ENCODE measurements at places on chromosomes 16 and 17.

DNA sequence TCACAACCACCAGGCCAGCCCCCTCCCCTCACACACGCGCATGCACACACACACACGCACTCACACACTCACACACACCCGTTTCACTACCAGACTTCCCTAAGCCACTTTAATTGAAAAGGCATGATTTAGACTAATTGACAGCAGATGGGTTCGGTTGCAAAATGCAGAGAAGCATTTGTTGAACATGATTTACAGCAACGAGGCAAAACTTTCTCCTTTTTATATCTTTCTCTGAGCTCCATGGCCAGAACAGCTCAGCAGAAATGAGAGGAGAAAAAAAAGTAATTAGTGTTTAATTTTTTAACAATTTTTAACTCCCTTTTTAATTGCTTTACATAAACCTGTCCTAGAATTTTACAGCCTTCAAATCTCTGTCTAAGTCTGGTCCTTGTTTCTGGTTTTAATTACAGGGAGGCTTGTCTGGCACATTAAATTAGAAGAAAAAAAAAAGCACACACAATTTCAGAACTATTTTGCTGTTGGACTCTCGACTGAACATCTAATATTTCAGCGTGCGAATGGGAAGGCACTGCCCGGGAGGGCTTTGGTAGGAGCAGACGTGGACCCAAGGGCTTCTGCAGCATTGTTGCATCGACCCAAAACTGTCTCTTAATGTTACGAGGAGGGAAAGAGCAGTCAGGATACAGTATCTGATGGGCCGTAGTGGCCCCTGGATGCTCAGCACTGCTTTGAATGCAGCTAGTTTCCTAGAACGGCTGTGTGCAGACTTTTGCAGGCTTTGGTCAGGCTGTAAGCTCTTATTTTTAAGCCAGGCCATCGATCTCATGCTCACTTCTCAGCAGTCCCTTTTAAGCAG lies 255.9 kb downstream of the SOX9 start:
- no peak for DNase-seq

- no peak for DNase-seq
Observed at GRCh38 chr17:78641666-78642065, 64.5 kb upstream of the DNAH17 start.

- DNase-seq: no peak
Observed at GRCh38 chr17:43655693-43656255, 5.9 kb downstream of the MEOX1 start.

DNA sequence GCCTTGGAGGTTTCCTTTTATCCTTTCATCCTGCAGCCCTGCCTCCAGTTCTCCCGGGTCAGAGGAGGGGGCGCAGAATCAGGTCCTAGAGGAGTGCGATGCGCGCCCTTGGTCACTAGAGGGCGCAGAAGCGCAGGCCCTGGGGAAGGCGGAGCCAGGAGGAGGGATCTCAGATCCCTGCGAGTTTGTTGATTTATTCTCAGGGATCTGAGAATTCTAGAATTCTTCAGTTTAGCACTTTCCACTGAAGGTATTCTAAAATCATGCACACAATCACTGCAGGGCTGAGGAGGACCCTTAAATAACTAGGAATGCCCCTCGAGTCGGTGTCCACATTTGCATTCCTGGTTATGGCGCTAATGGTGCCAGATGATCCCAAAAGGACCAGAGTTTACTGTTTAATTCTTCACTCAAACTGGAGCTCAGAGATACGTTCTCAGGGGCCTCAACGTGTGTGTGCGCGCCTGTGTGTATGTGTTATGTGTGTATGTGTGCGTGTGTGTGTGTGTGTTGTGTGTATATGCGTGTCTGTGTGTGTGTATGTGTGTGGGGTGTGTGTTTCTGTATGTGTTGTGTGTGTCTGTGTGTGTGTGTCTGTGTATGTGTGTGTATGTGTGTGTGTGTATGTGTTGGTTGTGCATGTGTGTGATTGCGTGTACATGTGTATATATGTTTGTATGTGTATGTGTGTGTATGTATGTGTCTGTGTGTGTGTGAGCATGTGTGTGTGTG lies 6.9 kb upstream of the ELAC2 start:
- peak; percentile 65 for DNase-seq

- no peak for DNase-seq
Observed at GRCh38 chr17:36611345-36612072, 10.1 kb downstream of the MRM1 start.

DNA sequence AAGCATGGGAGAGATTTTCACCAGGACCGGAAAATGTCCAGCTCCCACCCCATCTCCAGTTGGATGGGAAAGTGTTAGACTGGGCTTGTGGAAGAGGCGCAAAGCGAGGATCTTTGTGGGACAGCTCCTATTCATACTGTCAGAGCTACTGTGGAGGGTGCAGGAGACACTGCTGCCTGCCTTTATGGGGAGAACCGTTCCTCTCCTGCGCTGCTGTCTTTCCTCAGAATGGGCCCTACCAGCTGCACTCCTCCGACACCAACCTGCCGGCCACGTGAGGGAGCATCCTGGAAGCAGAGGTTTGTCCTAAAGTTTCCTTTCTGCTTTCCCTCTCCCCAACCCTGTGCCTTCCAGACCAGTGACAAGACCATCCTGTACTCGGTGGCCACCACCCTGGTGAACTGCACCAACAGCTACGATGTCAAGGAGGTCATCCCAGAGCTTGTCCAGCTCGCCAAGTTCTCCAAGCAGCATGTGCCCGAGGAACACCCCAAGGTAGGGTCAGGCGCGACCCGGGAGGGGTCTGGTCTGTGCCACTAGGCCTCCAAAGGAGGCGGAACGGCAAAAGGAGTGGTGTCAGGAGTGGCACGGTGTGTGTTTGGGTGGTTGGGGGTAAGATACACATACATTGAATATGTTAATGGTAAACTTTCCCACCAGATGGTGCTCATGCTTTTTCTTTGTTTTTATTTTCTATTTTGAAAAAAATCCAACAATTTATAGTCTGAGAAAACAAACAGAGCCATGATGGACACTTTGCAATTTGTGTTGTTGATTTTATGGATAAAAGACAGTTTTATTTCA lies 23.0 kb downstream of the SLC35G3 start:
- no peak for DNase-seq

DNA sequence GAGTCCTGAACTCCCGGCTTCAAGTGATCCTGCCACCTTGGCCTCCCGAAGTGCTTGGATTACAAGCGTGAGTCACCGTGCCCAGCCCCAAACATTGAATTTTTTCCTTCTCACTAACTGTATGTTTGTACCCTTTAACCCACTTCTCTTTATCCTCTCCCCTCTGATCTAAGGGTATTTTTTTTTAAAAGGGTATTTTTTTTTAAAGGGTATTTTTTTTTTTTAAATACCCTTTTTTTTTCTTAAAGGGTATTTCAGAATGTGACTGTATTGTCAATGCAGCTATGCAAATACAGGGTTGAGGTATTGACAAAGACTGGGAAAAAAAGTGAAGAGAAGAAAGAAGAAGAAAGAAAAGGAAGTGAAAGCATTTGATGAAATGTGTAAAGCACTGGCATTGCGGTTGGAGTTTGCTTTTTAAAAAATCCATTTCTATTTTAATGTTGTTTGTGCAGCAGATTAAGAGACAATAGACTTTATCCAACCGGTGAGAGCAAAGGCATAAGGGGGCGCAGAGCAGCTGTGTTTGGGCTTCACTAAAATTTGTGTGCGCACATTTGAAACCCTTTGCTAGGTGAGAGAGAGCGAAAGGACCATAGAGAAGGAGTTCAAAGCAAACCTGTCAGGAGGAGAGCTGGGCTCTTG lies 42.4 kb downstream of the SYT17 start:
- peak; percentile 62 for DNase-seq

DNA sequence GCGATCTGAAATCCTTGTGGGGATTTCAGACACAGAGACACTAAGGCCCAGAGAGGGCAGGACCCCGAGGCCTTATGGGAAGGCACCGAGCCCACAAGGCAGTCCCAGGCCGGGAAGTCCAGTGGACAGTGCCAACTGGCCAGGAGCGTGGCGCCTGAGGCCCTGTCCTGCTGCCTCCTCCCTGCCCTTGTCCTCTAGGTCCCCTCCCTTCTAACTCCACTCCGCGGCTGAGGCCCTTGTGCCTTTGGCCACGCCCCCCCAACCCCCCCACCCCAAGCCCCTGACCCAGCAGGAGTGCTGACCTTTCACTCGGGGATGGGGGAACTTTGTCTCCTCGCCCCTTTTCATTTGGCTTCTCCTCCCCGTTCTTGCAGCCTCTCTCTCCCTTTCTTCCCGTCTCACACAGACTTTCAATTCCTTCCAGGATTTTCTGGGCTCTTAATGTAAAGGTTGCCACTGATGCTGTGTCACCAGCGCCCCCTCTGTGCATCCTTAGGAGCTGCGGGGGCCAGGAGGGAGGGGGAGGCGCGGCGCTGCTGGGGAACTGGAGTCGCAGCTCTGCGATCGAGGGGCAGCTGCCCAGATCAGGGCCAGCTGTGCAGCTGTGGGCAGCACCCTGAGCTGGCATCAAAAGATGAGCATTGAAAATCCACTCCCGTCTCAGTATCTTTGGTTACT lies 29.1 kb downstream of the CRHR1 start:
- DNase-seq: no peak

DNA sequence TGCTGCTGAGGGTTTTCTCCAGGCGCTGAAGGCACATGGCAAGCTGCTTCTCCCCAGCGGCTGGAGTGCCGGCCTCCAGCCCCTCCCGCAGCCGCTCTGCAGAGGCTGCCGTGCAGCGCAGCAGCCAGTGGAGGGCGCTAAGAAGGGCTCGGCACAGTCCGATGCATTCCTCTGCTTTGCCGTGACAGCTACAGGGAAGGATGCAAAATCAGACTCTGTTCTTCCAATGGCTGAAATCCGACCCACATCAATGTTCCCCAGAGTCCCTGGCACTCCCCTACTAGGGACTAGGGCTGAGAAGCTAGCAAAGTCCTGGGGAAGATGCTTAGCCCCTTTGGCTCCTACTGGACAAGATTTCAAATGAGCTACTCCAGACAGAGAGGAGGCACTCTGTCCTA lies 19.0 kb downstream of the MED24 start:
- no peak for DNase-seq
